Endothelial cell of umbilical vein (primary cell): ENCODE measurements at places on chromosomes 5 and 9.

DNA sequence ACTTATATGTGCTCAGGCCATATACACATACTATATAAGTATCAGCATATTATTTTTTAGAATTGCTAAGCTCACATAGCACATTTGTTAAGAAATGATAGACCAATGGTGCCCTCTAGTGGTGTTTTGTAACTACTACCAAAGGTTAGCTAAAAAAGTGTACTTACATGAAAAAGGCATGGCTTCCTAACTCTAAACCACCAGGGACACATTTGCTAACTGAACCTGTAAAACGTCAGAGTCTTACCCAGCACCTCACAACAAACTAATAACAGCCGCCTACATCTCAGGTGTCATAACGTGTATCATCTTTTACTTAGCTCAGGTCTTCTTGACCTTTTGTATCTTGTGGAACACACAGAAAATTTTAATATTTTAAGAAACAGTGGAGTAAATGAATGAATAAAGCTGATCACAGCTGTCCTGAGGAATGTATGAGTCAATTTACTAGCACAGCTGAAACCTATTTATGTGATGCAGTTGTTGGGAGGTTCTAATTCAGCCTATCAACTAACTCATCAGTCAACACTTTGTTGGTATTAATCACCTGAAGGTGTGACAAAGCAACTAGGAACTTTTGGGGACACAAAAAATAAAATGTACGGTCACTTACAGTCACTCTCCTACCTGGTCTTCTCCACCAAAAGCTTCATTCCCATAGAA, 72.9 kb downstream of the BAAT start:
- H3K4me3 ChIP-seq: no peak overlapping the region
- peak; percentile 76 for DNase-seq
- no peaks in the 10 kb centered on the region for H3K4me1 ChIP-seq

- no peak overlapping the region for H3K27ac ChIP-seq
- H3K4me1 ChIP-seq: no peaks in the 10 kb centered on the region
- no peaks in the 10 kb centered on the region for H3K27me3 ChIP-seq
- H3K36me3 ChIP-seq: no peaks in the 10 kb centered on the region
- DNase-seq: no peak
These were observed 176.4 kb upstream of the MRPS30 start for GRCh38 chr5:44632344-44632743.

DNA sequence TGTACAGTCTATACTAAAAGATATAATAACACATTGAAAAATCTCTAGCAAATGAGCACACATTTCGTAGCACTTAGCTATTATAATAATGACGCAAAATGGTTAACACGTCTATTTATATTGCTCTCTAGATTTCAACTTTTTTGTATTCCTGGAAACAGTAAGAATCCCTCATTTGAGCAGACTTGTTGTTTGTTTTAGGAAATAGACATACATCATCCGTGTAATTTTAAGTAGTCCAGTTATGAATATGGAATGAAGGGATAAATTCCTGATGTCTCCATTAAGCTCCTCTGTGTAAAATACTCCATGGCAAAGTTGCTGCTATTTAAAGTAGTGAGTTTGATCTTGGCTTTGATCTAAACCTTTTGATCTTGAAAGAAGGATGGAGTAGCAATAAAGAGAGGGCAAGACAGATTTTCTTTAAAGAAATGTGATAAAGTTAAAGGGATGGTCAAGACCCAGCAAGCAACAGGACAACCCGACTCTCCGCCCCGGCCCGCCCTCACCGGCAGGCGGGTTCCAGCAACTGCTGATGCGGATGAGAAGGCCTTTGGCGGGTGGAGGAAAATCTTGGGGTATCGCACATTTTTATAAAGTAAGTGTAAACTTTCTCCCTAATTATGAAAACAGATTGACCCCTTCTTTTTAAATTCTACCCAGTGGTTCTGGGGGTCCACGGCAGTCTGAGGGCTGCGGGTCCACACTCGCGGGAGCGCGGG, 277.4 kb downstream of the AOPEP start:
- H3K27me3 ChIP-seq: no peaks in the 10 kb centered on the region
- H3K27ac ChIP-seq: peak overlapping the region; percentile 76
- H3K4me3 ChIP-seq: peak overlapping the region; percentile 66
- H3K36me3 ChIP-seq: peaks cover 3% of the 10 kb centered on the region

DNA sequence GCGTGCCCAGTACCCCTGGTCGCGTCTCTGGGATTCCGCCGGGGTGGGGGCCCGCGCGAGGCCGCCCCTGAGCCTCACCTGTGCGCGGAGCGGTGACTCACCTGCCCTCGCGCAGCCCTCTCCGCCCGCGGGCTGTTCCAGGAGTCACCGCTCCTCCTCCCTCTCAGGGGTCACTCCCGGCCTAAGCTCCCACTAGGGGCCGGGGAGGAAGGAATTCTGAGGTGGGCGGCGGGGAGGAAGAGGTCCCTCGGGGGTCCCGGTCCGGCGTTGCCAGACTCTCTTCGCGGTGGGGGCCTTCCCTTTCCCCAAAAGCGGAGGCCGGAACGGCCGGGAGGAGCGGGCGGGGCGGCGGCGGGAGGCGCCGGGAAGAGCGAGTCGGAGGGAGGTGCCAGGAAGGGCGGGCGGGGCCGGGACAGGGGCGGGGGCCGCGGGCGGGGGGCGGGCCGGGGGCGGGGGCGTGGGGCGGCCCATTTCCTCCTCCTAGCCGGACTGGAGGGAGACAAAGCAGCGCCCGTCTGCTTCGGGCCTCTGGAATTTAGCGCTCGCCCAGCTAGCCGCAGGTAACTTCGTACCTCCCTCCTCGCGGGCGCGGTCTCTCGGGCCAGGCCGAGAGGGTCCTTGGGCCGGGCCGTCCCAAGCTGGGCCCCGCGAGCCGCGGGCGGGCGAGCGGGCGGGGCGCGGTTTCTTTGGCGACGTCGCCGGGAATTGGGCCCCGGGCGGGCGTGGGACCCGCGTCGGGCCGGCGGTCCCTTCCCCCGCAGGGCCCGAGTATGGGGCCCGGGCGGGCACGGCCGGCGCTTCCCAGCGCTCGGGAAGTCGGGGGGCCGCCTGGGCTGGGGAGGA, at the start of gene CTNNA1:
CTNNA1 (plus strand) TSS at position 475 of the 843 bp plus-strand sequence. CDS start 28,500 bp downstream, outside the sequence.
- no peaks in the 10 kb centered on the region for H3K27me3 ChIP-seq
- H3K36me3 ChIP-seq: no peaks in the 10 kb centered on the region
- peaks cover 14% of the 10 kb centered on the region for H3K4me1 ChIP-seq
- H3K27ac ChIP-seq: peak within 1 kb of the TSS; percentile 97
- peak within 1 kb of the TSS; percentile 94 for H3K4me3 ChIP-seq

GRCh38 chr5:175470781-175471180, 7.6 kb upstream of the SFXN1 start:
- no peaks in the 10 kb centered on the region for H3K36me3 ChIP-seq
- H3K27me3 ChIP-seq: no peaks in the 10 kb centered on the region
- no peak overlapping the region for H3K27ac ChIP-seq

DNA sequence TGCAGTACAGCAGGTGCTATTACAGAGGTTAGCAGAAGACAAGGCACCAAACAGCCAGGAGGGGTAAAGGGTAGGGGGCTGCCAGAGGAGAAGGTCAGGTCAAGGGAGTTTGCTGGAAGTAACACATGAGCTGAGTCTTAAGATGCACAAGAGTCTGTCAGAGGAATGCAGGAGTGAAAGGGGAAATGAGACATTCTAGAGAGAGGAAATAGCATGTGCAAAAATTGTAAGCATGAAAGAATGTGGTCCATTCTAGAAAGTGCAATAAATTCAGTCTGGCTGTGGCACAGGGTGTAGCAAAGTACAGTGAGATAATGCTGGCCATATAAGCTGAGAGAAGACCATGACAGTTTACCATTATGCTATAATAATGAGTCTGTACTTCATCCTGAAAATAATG, 6.6 kb downstream of the GOLGA1 start:
- H3K27ac ChIP-seq: peak overlapping the region; percentile 65
- H3K36me3 ChIP-seq: no peaks in the 10 kb centered on the region
- no peaks in the 10 kb centered on the region for H3K27me3 ChIP-seq

DNA sequence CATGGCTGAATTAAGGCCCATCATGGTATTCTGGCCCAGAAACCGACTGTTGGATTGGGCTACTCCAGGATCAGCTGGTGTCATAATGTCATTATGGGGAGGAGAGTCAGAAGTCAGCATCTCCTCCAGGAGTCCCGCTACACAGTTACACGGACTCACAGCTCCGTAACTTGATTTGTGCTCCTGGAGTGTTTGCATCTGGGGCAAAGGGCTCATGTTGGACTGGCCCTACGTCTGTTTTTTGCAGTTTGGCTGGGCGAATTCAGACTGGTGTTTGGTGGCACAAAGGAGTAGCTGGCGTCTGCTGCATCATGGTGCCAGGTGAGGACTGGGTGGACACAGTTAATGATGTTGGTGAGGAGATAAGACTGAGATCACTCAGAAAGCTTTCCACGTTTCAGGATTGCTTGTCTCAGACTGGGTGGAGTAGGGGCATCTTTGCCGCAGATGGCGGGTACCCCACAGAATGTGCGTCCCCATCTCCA, 31.3 kb downstream of the OR2V1 start:
- H3K27ac ChIP-seq: no peak overlapping the region
- H3K4me1 ChIP-seq: no peaks in the 10 kb centered on the region
- no peak for DNase-seq
- H3K36me3 ChIP-seq: no peaks in the 10 kb centered on the region
- peaks cover 15% of the 10 kb centered on the region for H3K27me3 ChIP-seq

GRCh38 chr5:133679534-133679933, 67.2 kb upstream of the FSTL4 start:
- no peak for DNase-seq
- H3K27me3 ChIP-seq: peaks cover 2% of the 10 kb centered on the region
- no peak overlapping the region for H3K27ac ChIP-seq
- H3K4me3 ChIP-seq: no peak overlapping the region
- no peaks in the 10 kb centered on the region for H3K36me3 ChIP-seq

DNA sequence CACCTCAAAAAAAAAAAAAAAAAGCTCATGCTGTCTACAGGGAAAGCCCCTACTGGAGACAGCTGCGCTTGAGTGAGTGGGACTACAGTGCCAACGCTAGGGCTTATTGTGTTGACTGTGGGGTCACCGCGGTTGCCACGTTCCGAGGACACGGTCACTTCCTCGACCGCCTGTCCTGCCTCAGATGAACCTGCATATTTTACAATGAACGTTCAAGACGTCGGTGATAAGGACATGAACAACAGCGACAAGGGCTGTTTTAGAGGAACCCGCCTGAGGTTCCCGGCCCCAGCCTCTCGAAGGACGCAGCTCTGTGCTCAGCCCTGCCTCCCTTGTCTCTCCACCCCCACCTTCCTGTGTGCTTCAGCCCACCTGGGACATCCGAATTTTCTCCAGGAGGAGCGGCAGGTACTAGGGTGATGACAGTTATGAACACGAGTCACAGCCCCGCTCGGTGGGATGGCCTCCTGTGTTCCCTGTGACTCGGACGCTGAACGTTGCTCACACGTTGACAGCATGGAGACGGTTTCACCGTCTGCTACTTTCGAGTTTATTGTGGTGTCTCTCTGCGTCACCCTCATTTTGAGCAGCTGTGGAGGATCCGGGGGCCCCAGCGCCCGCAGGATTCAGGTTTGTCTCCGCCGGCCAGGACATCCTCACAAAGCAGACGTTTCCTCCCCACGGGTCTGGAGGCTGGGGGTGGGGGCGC, 11.3 kb upstream of the DIPK1B start:
- no peaks in the 10 kb centered on the region for H3K4me1 ChIP-seq
- H3K27me3 ChIP-seq: peaks cover 5% of the 10 kb centered on the region
- no peaks in the 10 kb centered on the region for H3K36me3 ChIP-seq
- H3K4me3 ChIP-seq: no peak overlapping the region
- DNase-seq: no peak

DNA sequence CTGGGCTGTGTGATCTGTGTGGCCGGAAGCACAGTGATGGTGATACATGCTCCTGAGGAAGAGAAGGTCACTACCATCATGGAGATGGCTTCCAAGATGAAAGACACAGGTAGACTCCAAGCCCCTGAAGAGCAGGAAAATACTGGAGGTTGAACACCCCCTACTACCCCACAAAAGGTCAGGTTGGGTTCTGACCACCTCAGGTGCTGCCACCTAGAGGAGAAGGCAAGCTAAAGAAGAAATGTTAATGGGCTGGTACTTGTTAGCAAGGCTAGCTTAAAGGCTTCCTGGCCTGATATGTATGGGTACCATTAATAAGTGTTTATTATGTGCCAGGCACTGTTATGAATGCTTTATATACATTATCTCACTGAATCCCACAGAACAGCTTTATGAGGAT, 11.7 kb downstream of the NIPAL4 start:
- H3K4me3 ChIP-seq: no peak overlapping the region
- no peaks in the 10 kb centered on the region for H3K36me3 ChIP-seq
- H3K4me1 ChIP-seq: peaks cover 6% of the 10 kb centered on the region
- no peak overlapping the region for H3K27ac ChIP-seq

- no peaks in the 10 kb centered on the region for H3K4me1 ChIP-seq
- no peak for DNase-seq
- no peak overlapping the region for H3K27ac ChIP-seq
- H3K27me3 ChIP-seq: no peaks in the 10 kb centered on the region
- H3K36me3 ChIP-seq: no peaks in the 10 kb centered on the region
These were observed 521.0 kb upstream of the WWC1 start for GRCh38 chr5:167770461-167770860.

GRCh38 chr5:139403418-139403786, 487 bp downstream of the SPATA24 start:
- H3K4me3 ChIP-seq: peak overlapping the region; percentile 77
- H3K27me3 ChIP-seq: no peaks in the 10 kb centered on the region
- DNase-seq: no peak
- H3K36me3 ChIP-seq: no peaks in the 10 kb centered on the region
- H3K4me1 ChIP-seq: peaks cover 14% of the 10 kb centered on the region

GRCh38 chr5:89706731-89707130, 702.8 kb downstream of the CETN3 start:
- no peaks in the 10 kb centered on the region for H3K4me1 ChIP-seq
- DNase-seq: no peak
- H3K36me3 ChIP-seq: no peaks in the 10 kb centered on the region
- H3K4me3 ChIP-seq: no peak overlapping the region
- no peak overlapping the region for H3K27ac ChIP-seq
- peaks cover 5% of the 10 kb centered on the region for H3K27me3 ChIP-seq

DNA sequence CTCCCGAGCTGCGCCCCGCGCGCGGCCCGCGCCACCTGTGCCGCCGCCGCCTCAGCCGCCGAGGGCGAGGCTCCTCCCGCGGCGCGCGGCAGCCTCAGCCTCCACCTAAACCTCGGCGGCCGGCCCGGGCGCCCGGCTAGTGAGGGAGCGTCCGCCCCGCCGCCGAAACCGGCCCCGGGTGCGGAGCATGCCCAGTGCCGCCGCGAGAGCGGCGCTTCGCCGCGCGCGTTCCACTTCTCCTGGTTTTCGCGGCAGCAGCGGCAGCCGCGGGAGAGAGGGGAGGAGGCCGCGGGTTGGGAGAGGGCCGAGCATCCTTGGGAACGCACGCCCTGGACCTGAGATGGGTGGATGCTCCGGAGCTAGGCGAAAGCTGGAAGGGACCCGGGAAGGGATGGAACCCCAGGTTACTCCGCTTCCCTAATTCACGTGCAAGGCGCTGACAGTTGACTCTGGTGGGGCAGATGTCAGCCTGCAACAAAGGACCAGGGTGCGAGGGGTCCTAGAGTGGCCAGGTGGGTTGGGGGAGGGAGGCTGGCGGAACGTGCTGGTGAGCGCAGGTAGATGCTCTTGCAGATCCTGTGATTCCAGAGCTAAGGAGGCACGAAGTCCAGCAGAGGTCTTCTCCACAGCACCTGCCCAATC, at the start of gene CTNND2:
CTNND2 (minus strand) TSS at position 182 of the 642 bp plus-strand sequence. CDS start 593 bp downstream, outside the sequence.
- no peak within 1 kb of the TSS for H3K4me3 ChIP-seq
- H3K27me3 ChIP-seq: peaks cover 16% of the 10 kb centered on the region
- DNase-seq: peak; percentile 1
- no peaks in the 10 kb centered on the region for H3K4me1 ChIP-seq

- H3K27ac ChIP-seq: no peak overlapping the region
- DNase-seq: no peak
- H3K27me3 ChIP-seq: no peaks in the 10 kb centered on the region
- no peaks in the 10 kb centered on the region for H3K4me1 ChIP-seq
- no peaks in the 10 kb centered on the region for H3K36me3 ChIP-seq
- no peak overlapping the region for H3K4me3 ChIP-seq
These were observed 203.2 kb upstream of the IRX1 start for GRCh38 chr5:3392306-3392939.
